Fibroblast of villous mesenchyme (primary cell): ENCODE measurements at places on chromosomes 13 and 19. TPM values are rescaled to one million over a fixed set of nuclear protein-coding genes. Genes with fewer than 3 reads are reported as not detected.

The PPM1N gene
- 1.3 and 2.3 TPM in 2 replicates for total RNA-seq

The ADM5 gene
- under 0.01 and 0.32 TPM in 2 replicates for total RNA-seq

The MUC16 gene
- under 0.01 TPM in 2 replicates for total RNA-seq

The KLHL1 gene
- total RNA-seq, result not detected in 2 replicates

- DNase-seq, result no peak
These were observed 63.9 kb upstream of the SLITRK5 start for GRCh38 chr13:87607266-87607665.

GRCh38 chr19:44974857-44975256 lies 19.7 kb downstream of the CLPTM1 start:
- no peak for DNase-seq

DNA sequence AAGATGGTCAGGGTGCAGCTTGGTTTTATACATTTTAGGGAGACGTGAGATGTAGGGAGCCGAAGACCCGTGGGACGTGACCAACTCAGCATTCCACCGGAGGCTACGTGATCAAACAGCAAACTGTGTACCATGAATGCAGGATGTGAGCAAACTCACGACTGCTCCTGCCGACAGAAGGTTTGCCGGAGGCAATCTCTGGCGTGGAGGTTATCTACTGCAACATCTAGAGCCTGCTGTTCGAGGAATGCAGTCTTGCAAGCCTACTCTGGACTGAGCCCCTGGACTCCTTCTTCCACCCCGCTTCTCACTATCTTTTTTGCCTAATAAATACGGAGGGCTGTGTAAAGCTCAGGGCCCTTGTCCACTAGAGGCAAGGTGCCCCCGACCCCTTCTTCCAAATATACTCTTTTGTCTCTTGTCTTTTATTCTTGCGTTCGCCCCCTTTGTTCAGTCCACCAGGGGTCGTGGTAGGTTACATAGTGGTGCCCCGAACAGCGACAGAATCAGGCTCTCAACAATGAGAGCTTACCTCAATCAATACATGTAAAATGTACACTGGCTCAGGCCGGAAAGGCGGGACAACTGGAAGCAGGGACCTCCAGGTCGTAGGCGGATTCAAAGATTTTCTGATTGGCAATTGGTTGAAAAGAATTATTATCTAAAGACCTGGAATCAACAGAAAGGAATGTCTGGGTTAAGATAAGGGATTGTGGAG lies 8.9 kb upstream of the OR1I1 start:
- DNase-seq, result no peak

DNA sequence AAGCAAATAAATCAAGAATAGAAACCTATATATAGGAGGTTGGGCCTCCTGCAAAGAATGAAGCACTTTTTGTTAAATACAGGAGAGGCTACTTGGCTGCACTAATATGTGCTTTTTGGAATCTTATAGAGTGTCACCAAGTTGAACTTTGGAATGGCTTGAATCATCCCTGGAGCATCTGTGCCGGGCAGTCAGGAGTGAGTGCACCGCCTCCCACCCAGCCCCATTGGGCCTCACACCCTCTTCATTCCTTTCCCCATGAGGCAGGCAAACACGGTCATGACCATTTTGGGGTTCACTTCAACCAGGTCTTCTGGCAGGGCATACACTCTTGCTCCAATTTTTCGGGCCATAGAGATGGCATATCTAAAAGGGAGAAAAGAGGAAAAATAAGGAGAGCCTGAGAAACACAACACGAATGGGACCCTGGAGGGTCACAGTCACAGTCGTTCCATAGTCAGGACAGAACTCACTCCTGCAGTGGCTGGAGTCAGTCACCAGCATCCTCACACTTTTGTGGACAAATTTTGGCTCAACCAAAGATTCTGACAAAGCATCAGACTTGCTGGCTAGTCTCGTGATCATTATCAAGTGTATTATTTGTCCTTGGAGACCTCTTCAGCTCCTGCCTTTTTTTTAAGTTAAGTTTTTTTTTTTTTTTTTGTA lies 22.7 kb upstream of the CPB2 start:
- no peak for DNase-seq

GRCh38 chr19:19155495-19156219 lies 14.4 kb downstream of the MEF2B start:
- no peak for DNase-seq

- no peak for DNase-seq
These were observed 266.7 kb downstream of the SPRY2 start for GRCh38 chr13:80074143-80074752.

DNA sequence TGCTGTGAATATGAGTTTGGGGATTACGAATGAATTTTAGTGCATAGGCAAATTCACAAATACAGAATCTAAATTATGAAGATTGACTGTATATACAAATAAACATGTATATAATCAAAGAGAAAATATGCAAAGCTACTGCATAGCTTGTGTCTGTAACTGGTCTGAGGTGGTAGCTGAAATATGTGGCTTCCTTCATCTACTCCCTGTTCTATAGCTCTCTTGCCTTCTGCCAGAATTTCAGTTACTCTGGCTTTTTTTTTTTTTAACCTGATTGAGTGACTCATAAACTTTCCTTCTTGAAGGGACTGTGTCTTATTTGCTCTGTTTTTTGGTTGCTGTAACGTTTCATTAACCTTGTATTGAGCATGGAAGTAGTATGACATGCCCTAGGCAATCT lies 26.6 kb downstream of the DNAJC3 start:
- DNase-seq, result no peak

DNA sequence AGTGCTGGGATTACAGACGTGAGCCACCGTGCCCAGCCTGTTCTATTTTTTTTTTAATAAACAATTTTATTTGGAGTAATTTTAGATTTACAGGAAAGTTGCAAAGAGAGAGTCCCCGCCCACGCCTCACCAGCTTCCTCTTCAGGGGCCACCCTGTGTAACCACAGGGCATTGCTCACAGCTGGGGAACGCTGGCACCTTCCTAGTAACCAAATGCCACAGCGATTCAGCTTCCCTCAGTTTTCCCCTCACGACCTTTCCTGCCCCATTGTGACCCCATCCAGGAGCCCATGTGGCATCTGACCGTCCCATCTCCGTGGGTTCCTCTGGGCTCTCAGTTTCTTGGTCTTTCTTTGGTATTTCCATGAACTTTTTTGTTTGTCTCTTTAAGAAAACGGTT lies 83.9 kb downstream of the GNG7 start:
- DNase-seq, result no peak

DNA sequence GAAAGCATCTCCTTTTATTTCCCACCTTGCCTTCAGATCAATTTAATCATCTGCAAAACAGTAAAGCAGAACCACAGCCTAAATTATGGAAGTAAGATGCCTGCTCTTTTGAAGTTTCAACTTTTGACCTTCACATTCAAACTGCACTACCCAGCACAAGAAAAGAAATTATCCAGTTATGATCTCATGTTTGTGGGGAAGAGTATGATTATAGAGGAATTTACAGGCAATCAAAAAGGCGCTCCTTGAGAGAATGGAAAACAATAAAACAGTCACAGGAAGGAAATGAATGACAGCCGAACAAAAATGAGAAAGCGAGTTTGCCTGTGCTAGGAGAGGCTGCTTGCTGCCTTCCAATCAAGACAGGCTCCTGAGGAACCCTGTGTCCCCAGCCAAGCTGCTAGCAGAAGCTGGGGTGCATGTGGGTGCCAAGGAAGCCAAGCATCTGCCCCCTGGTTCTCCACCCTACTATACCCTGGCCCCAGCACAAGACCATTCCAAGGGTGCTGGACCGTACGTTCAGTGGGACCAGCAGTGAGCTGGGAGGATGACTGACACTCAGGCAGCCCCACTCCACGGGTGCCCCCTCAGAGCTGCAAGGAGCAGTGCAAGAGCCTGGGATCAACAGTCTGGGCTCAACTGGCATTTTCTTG lies 47.8 kb downstream of the PEPD start:
- peak; percentile 31 for DNase-seq
